ENCODE measurements at places on chromosomes 16 and 17.
A peak's percentile ranks its signal among the peaks of the same experiment; 100 is the strongest.

DNA sequence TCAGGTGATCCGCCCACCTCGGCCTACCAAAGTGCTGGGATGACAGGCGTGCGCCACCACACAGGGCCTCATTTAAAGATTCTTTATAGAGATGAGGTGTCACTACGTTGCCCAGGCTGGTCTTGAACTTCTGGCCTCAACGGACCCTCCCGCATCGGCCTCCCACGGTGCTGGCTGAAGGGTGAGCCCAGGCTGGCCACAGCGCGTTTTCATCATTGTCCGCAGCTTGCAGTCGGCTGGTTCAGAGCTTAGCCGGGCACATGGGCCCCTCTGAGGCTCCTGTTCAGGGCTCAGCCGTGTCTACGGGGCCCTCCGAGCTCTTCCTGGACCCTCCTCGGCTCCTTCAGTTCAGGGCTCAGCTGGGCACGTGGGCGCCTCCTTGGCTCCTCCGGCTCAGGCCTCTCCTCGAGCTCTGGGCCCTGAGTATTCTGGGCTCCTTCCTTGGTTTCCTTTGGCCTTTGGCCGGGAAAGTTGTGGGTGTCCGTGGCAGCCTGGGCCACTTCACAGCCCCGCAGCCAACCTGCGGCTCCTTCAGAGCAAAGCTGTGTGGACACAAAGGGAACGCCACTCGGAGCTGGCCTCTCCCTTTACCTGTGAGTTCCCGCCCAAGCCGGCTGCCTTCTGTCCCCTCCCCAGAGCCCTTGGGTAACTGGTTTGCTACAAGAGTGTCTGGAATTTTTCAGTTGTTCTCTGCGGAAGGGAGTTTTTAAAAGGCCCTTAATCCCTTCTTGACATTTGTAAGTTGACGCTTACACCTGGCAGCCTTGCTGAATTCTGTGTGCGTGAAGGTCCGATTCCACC lies 1.2 kb upstream of the MSLN start:
- no peak for DNase-seq

- no peak for DNase-seq
Observed at GRCh38 chr16:84907575-84907974, 87.8 kb downstream of the CRISPLD2 start.

DNA sequence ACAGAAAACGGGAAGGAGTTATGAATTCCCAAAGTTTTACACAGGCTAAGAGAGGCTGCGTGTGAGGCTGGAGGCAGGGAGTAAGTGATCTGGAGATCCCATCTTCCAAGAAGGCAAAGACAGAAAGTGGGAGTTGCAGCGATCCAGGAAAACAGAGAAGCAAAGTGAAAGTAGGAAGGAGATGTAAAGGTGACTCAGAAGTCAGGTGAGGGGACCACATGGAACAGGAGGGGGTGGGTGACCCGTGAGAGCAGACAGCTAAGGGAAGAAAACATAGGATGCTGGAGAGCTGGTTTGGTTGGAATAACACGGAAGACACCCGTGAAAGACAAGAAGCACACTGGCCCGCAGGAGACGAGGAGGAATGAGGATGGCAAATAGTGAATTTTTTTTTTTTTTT lies 1.3 kb downstream of the ALOX12 start:
- DNase-seq, result no peak

DNA sequence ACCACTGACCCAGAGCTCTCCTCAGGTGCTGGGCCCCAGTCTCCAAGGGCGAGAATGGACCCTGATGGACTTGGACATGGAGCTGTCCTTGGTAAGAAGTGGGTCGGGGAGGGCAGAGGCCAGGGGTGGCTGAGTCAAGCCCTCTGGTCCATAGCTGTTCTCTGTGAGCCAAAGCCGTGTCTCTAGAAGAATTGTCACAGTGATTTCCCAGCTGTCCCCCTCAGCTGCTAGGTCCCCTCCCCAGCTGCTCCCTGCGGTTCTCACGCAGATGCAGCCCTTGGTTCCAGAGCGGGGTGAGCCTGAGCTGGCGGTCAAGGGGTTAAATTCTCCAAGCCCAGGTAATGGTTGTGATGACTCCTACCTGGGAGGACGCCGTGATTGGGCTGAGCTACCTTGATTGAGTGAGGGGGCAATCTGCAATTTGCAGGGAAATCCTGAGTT lies 1.3 kb upstream of the NOL3 start:
- no peak for DNase-seq

DNA sequence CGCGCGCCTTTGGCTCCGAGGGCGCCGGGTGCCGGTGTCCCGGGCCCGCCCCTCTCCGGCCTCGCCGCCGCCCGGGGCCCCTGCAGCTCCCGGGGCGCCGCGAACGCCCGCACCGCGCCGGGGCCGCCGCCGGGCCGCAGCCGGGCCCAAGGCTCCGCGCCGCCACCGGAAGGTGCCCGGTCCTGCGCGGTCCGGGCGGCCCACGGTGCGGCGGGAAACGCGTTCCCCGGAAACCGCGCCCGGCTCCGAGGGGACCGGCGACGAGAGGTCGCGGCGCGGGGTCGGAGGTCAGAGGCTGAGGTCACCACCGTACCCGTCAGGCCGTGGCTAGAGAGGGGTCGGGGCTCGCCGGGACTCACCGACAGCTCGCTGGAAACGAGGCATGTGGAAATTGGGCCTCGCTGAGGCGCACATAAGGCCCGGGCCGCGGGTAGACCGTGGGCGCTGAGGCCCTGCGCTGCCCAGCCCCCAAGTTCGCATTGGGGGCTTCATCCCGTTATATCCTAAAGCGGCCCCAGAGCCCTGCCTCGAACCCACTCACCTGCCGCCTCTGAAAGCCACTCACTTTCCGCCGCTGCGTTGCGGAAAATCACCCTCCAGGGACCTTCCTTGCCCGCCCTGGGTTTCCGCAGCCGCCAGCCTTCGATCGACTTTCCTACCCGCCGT lies at the start of gene DUS1L:
TSS of gene DUS1L (minus strand) at position 167 of the 666 bp plus-strand sequence. CDS start 745 bp downstream, outside the sequence.
- peak; percentile 29 for DNase-seq

- peak; percentile 24 for DNase-seq
Observed at GRCh38 chr17:60134396-60135150, 15.2 kb upstream of the CA4 start.

GRCh38 chr17:66240013-66240412 lies 10.8 kb upstream of the APOH start:
- DNase-seq, result no peak

DNA sequence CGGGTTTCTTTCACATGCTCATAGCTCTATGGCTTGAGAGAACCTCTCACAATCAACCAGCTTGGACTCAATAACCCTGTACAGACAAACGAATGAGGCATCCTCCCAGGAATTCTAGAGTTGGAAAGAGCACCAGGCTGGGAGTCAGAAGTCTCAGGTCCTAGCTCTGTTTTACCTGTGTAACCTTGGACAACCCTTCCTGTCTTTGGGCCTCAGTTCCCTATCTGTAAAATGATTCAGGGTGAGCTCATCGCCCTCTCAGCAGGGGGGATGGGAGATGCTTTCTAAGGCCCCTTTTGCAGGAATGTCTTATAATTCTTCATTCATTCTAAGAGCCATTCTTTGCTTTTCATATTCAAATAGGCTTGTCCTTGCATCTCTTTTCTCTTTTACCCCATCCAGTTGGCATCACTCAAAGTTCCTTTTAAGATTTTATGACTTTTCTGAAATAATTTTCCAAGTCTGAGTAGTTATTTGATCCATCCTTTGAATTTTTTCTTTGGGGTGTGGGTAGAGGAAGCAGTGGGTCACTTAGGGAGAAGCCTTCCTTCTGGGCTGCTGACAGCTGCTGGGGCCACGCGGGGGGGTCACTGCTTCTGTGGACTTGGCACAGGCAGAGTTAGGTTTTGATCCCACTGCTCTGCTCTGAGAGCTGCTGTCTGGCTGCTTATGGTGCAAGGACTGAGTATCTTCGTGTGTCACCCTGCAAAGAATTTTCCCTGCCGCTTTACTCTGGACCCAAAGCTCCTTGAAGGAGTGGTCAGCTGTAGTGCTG lies 102.7 kb downstream of the UTP18 start:
- DNase-seq, result no peak

GRCh38 chr17:72064606-72065193 lies 56.1 kb upstream of the SOX9 start:
- no peak for DNase-seq

- no peak for DNase-seq
Observed at GRCh38 chr16:75282466-75283281, 31.2 kb upstream of the BCAR1 start.

GRCh38 chr16:78515421-78515820 lies 416.0 kb downstream of the WWOX start:
- no peak for DNase-seq

DNA sequence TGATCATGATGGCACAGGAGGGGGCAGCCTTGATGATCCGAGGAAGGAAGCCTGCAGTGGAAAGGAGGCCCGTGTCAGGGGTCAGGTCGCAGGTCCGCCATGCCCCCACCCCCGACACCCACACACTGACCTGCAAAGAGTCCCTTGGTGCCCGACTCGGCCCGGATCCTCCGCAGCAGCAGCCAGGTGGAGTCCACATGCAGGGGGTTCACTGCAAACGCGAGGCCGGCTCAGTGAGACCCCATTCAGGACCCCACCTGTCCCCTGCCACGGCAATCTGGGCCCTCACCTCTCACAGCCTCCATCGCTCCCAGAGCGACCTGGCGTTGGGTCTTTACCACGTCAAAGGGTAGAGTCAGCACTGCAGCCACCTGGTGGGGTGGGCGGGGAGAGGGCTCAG lies 4.6 kb downstream of the SLC25A39 start:
- DNase-seq, result no peak

DNA sequence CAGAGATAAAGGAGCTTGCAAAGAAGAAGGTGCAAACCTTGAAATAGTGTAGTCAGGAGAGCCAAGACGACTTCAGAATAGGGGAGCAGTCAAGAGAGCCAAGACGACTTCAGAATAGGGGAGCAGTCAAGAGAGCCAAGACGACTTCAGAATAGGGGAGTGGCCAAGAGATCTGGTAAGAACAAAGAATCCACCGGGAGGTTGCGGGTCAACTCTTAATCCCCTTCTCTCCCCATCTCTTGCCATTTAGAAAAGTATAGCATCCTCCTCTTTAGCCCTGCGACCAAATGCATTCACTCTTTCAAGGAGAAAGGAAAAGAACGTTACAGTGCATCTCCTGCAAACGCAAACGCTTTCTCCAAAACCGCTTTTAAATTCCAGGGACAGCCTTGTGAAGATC lies 713 bp downstream of the KNOP1 start:
- DNase-seq, result no peak

DNA sequence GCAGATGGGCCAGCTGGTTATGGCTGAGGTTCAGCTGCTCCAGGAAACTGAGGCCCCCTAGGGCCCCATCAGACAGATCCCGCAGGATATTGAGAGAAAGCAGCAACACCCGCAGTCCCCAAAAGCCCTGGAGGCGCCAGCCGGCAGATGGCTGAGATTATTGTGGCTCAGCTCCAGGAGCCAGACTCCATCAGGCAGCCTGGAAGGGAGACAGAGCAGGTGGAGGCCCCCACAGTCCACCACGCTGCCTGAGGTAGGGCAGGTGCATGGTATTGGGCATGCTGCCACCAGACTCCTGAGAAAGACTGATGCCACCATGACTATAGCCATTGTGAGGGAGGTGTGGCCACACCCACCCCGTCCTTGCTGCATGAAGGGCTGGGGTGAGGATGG lies 9.5 kb upstream of the TMEM101 start:
- DNase-seq, result no peak

GRCh38 chr17:83136931-83137330 lies 57.5 kb downstream of the METRNL start:
- no peak for DNase-seq

DNA sequence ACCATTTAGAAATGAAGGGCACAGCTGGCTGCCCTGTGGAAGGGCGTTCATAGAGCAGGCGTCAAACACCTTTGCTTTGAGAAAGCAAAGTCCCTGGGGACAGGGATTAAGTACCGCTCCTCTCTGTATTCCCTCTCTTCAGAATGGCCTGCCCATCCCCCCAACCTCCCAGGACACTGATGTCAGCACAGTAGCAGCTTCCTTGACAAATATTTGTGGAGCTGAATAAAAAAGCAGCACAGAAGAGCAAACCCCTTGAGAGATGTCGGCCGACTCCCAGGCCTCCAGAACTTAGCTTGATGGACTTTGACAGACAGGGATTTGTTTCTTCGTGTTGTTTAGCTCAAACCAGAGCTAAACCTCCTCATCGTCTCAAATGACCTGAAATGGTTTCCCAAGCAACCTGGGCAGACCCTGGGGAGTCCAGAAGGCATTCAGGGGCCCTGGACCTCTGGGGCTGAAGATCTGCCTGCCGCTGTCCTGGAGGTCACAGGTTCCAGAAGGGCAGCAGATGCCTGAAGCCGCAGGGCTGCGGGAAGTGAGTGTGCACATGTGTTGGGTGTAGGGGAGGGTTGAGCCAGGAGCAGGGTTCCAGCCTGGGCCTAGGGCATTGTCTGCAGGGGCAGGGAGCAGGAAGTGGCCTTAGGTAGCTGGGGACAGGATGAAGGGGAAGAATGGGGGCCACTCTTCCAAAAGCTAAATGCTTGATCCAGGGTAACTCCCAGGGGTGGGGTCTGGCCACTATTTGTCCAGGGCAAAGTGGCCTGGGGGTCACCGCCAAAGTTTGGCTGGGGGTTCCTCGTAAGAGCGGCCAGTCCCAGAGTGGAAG lies 42.3 kb upstream of the NKD1 start:
- DNase-seq, result no peak
